Right ventricle myocardium inferior (tissue), 1 donor: ENCODE measurements at places on chromosomes 2 and 18.

DNA sequence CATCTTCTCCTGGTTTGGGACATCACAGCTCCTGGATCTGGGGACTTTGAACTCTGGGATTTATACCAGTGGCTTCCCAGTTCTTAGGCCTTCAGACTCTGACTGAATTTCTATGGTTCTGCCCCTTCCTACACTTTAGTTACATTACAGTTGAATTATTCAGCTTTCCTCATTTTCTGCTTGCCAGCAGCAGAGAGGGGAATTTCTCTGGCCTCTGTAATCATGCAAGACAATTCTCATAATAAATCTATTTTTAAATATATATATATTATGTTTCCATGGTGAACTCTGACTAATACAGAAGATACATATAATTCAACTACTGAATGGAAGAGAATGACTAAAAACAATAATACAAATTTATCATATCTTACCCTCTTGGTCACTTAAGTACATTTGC is 1478.6 kb upstream of the ACVR2A start:
- no peak for DNase-seq

DNA sequence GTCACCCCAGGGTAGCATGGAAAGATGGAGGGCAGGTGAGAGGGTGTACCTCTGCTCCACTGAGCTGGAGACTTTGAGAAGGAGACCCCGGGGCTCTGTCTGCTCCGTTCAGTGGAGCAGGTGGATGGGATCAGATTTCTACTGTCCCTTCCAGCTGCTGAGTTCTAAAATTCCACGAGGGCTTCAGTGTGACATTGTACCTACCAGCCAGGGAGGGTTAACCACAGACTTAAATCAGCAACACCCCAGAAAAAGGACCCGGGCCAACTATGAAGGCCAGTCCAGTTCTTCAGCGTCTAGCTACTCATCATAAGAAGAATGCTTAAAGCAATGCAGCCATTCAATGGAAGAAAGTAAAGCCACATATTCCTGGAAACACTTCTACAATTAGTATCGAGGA is 23.8 kb downstream of the STAT1 start:
- DNase-seq = no peak

DNA sequence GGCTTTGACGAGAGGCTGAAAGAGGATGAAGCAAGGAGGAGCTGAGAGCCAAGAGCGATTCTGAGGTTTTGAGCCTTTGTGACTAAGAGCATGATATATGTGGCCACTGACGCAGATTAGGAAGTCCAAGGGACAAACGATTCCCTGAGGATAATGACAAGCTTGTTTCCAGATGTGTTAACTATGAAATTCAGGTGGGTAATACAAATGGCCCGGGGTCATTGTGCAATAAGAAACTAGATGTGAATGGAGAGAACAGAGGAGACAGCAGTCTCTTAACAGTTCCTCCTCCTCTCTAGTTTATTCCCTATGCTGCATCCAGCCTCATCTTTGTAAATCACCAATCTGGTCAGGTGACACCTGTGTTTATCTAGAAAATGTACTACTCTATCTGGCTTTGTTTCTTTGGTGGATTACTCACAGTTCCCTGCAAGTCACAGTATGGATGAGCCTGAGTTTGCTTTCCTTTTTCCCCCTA is 84.2 kb downstream of the SOCS6 start:
- no peak for DNase-seq

DNA sequence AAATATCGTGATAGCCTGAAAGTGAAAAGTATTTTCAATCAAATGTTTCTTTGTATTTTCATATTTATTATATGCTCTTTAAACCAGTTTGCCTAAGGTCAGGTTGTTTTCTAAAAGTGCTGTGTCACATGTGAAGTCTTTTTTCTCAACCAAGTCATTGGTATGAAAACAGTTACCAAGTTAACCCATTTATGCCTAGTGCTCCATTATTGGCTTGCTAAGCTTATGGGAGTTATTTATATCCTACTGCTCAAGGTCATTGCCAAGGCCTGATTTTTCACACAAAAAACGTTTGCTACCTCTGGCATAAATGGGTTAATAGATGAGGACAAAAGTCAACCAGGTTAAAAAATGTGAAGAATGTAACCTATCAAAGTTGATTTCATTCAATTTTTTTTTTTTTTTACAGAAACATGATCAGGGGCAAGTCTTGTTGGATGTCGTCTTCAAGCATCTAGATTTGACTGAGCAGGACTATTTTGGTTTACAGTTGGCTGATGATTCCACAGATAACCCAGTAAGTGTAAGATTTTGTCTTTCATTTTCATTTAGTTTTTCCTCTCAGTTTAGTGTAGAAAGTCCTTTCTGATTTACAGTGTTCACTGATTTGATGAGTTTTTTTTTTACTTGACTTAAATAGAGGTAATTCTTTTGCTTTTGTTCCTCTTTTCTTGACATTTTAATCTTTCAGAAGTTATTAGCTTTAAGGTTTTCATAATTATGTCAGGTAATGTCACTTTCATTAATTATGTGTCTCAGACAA is 102.6 kb downstream of the PTPN4 start:
- no peak for DNase-seq

- DNase-seq = no peak
Observed at GRCh38 chr18:3115447-3116030, 102.6 kb upstream of the LPIN2 start.

- DNase-seq = no peak
Observed at GRCh38 chr2:109066501-109066900, 62.5 kb upstream of the SH3RF3 start.

DNA sequence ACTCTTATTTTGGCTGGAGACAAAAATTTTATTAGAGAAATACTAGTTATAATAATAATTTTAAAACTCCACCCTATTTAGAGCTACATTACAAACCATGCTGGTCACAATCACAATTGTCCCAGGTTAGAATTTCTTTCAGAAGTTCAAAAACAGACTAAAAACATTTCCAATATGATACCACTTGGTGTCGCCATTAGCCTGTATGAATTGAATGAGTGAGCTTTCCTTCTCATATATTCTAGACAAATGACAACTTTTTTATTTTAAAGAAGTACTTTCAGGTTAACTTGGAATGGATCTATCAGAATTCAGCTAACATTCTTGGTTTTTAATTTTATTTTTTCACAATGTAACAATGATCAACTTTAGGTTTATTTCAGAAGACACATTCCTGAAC is 48.0 kb downstream of the SERPINB8 start:
- DNase-seq = no peak

GRCh38 chr2:46724107-46724506 is 191.5 kb downstream of the MCFD2 start:
- DNase-seq = no peak

- DNase-seq = no peak
Observed at GRCh38 chr2:38740851-38741731, 10.1 kb downstream of the SRSF7 start.

DNA sequence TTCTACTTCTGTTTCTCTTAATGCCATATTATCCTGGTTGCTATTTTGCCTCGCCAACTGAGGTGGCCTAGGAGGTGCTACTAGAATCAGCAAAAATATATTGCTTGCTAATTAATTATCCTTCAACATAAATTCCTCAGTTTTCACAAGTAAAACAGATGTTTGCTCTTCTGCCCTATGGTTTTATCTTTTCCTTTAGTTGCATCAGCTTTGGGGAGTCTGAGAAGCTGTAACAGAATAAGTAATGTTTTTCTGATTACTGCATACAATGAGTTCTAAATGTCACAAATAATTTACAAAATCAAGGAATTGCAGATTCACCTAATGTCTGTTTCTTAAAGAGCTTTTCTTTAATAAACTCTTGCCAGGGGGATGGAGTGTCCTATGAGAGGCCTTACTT is 36.7 kb downstream of the GULP1 start:
- DNase-seq = no peak

DNA sequence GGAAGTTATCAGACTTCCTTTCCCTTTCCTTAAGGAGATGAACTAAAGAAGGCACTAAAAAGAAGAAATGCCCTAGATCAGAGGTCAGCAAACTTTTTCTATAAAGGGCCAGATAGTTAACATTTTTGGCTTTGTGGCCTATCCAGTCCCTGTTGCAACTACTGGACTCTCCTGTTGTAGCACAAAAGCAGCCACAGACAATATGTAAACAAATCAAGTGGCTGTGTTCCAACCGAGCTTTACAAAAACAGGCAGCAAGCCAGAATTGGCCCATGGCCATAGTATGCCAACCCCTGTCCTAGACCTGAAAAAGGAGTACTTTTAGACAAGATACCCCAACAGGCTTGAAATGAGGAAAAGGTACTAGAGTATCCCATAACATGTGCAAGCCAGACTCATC is 10.9 kb downstream of the NHEJ1 start:
- no peak for DNase-seq

- no peak for DNase-seq
Observed at GRCh38 chr18:29172756-29173067, 995.8 kb upstream of the CDH2 start.

DNA sequence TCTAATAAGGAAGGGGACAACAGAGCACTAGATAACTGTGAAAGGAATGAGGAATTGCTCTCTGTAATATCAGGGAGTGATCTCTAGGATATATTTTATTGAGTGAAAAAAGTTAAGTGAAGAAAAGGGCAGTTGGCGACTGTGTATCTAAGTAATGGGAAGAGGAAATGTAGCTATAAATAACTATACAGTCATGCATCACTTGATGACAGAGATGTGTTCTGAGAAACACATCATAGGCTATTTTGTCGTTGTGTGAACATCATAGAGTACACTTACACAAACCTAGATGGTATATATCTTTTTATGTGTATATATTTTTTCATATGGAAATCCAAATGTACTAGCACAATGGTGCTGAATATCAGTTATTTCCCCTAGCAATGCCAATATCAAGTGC is 329.3 kb downstream of the TXNL1 start:
- no peak for DNase-seq

DNA sequence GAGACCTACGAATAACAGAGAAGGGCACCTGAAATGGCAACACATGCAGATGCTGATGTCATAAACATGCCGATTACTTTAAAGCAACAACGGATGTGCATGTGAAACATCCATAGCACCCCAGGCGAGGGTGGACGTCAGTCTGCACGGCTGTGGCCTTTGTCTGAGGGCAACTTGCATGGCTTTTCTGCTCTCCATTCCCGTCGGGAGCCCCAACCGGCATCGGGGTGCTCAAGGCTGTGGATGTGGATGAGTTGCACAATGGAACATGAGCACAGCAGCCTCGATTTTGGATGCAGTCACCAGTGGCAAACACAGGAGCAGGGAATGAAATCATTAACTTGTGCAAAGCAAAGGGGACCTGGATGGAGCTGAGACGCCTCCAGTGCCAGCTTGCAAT is 298.2 kb upstream of the SALL3 start:
- no peak for DNase-seq

DNA sequence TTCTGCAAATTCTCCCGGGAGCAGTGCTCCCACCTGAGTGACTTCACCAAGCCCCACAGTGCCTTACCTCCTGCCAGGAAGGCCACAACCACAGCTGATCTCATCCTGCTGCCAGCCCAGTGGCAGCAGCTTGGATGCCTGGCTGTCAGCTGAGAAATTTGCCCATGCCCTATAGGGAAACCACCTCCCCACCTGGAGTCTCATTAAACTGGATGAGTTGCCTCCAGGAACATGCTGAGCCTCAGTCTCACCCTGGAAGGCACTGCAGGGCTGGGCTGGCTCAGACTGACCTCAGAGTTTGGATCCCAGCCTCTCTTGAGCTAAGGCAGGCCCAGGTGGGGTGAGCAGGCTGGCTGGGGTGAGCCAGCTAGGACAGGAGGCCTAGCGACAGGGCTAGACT is 23.3 kb downstream of the REEP1 start:
- DNase-seq = no peak

GRCh38 chr18:55185391-55185790 is 226.1 kb upstream of the CCDC68 start:
- DNase-seq = no peak

DNA sequence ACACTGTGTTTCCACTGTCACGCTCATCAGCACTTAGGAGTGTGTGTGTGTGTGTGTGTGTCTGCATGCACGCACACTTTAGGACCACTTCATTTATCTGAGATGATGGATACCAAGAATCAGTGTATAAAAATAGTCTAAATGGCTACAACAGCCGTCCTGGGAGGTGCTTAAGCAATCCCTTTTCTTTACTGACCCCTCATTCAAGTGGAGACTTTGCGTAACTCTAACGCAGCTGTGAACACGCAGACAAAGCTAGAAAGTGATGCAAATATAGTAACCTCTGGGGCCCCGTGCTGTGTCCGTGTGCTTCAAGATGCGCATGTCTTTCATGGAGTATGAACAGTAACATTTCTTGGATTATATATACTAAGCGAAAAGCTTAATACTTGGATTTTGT is 40.4 kb upstream of the RBM44 start:
- no peak for DNase-seq

DNA sequence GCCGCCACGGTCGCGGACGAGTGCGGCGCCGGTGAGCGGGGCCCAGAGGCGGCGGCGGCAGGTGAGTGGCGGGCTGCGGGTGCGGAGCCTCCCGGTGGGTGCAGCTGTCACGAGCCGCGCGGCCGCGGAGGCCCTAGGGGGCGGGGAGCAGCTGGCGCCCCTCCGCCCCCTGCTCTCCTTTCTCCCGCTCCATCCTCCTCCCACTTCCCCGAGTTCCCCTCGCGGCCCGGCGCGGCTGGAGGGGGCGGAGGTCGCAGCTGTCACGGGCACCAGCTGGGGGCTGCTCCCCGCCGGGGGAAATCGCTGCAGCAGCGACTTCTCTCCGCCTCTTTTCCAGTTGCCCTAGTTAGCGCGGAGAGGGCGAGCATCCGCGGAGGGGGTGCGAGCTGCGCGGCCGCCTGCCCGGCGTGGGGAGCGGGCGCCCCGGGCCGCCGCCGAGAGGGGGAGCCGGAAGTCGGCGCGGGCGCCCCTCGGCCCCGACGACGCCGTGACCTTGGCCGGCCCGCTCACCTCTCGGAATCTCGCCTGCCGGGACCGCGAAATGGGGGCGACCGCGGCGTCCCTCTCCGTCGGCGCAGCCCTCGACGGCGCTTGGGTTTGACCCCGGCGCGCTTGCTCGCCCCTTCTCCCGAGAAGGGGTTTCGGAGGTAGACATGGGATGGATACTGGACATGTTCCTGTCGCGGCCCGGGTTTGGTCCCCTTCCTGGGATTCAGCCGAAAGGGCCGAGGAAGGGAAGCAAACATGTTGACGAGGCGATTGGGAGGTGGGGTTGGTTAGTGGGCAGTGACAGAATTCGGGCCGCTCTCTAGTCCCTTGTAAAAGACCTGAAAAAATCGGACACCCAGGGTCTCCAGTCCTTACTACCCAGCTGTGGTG is 727 bp downstream of the NCOA1 start:
- DNase-seq = peak; percentile 84

- DNase-seq = no peak
Observed at GRCh38 chr2:120737340-120738101, 1.9 kb downstream of the GLI2 start.
